ENCODE measurements at places on chromosomes 3 and 15. TPM values are rescaled to one million over a fixed set of nuclear protein-coding genes. Genes with fewer than 3 reads are reported as not detected.

The PSTPIP1 gene
- 155 TPM for total RNA-seq

The KNG1 gene
- not detected for total RNA-seq

The LIPC gene
- not detected for total RNA-seq

The ACKR4 gene
- total RNA-seq: not detected

The CCK gene
- not detected for total RNA-seq

The C3orf20 gene
- 0.12 TPM for total RNA-seq

The CCR5 gene
- total RNA-seq: 2.1 TPM

The MST1 gene
- total RNA-seq: 8.2 TPM

The CPB1 gene
- total RNA-seq: not detected

The EPHB3 gene
- total RNA-seq: not detected

DNA sequence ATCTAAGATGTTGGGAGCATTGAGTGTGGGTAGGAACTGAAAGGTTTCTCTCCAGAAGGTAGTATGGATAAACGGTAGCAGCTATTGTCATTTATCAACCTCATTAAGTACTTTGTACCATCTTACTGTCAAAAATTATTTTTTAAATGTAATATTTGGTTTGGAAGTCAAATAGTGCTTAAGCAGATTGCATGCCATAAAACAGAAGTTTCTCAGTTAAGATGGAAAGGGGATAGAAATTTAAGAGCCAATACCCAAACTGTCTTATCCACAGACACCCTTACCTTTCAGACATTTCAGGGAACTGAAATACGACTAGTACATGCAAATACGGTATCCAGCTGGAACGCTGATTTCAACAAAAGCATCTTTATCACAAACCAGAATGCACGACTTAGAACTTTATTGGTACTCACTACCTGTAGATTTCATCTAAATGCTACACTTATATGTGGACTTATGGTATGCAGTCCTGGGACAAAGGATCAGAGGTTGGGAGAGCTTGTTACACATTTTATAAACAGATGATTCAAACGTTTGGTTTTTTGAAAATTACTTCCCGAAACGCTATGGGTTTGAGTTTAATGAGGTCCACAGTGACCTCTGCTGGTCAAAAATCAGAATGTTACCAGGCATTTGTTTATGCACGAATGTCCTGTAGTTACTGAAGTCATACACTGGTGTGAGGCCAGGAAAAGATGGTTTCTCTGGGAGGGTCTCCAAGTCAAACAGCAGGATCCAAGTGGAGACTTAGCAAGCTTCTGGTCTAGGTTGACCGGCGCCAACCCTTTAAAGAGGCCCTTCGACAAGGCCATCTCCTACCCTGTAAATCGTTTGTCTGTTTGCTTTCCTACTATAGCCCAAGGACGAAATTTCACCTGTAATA is 45.7 kb upstream of the DUT start:
- no peaks in the 10 kb centered on the region for H3K36me3 ChIP-seq
- DNase-seq: peak; percentile 38
- H3K27me3 ChIP-seq: peaks cover 2% of the 10 kb centered on the region
- no peak overlapping the region for H3K27ac ChIP-seq
- H3K4me3 ChIP-seq: no peak overlapping the region
- H3K4me1 ChIP-seq: peaks cover 4% of the 10 kb centered on the region

GRCh38 chr15:47806008-47806407 is 88.7 kb downstream of the SEMA6D start:
- no peaks in the 10 kb centered on the region for H3K36me3 ChIP-seq
- H3K27ac ChIP-seq: no peak overlapping the region
- no peaks in the 10 kb centered on the region for H3K4me1 ChIP-seq

- H3K27me3 ChIP-seq: peaks cover 18% of the 10 kb centered on the region
- H3K4me3 ChIP-seq: no peak overlapping the region
- peak overlapping the region; percentile 59 for H3K27ac ChIP-seq
Observed at GRCh38 chr3:10366651-10367101, 45.8 kb upstream of the SEC13 start.

GRCh38 chr3:111548092-111548491 is 6.1 kb downstream of the CD96 start:
- H3K27me3 ChIP-seq: no peaks in the 10 kb centered on the region
- DNase-seq: peak; percentile 17
- peaks cover 24% of the 10 kb centered on the region for H3K36me3 ChIP-seq
- peaks cover 41% of the 10 kb centered on the region for H3K4me1 ChIP-seq
- H3K4me3 ChIP-seq: no peak overlapping the region
- H3K27ac ChIP-seq: no peak overlapping the region

- no peak overlapping the region for H3K27ac ChIP-seq
- H3K4me3 ChIP-seq: no peak overlapping the region
- peaks cover 3% of the 10 kb centered on the region for H3K36me3 ChIP-seq
- no peaks in the 10 kb centered on the region for H3K4me1 ChIP-seq
- DNase-seq: peak; percentile 50
Observed at GRCh38 chr3:52385157-52385556, 59.7 kb downstream of the SEMA3G start.

- DNase-seq: no peak
- H3K4me1 ChIP-seq: no peaks in the 10 kb centered on the region
- H3K4me3 ChIP-seq: no peak overlapping the region
- H3K36me3 ChIP-seq: peaks cover 35% of the 10 kb centered on the region
- no peaks in the 10 kb centered on the region for H3K27me3 ChIP-seq
Observed at GRCh38 chr15:64396789-64397188, 9.2 kb downstream of the TRIP4 start.

DNA sequence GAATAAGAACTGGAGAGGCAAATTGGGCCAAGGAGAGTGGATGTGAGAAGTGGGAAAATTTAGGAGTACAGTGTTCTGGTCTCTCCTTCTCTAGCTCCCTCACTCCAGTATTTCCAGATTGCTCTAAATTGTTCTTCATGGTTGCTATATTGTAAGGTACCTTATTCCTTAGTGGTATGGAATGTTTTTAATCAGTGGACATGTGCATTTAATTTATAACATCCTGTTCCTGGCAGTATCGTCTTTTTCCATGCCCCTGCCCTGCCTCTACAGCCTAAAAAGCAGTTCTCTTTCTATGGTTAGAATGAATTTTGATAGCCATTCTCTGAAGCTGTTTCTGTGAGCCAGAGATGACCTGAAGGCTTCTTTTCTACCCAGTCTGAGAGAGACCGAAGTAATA is 180.5 kb downstream of the TCF12 start:
- no peak for DNase-seq
- H3K36me3 ChIP-seq: peaks cover 15% of the 10 kb centered on the region
- no peak overlapping the region for H3K27ac ChIP-seq
- no peaks in the 10 kb centered on the region for H3K27me3 ChIP-seq

DNA sequence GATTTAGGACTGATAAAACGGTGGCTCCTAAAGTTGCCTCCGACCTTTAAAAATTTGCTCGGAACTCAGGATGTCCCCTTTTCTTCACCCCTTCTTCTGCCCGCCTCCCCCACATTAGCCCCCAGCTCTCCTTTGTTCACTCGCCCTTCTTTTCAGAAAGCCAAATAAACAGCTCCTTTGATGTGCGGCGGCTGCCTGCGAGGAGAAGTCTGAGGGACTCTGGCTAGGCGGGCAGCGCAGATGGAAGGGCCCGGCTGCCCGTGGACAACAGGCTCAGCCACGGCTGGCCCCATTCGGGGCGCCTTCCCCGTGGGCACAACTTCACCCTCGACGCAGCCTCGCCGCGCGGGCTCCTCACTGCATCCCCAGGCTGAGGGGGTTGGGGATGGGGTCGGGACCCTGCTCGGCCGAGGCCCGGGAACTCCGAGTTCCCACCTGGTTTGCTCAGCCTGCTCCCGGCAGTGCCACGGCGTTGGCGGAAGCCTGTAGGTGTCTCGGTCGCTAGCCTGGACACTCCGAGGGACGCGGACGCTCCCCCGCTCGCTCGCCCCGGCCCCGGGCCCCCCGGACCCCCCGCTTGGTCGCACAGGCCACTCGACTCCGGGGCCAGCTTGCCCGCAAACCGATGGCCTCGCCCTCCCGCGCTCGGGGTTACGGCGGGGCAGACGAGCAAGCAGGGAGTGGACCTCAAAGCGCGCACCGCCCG is 897 bp upstream of the TLE3 start:
- no peaks in the 10 kb centered on the region for H3K27me3 ChIP-seq
- H3K4me1 ChIP-seq: peaks cover 23% of the 10 kb centered on the region
- peaks cover 19% of the 10 kb centered on the region for H3K36me3 ChIP-seq
- DNase-seq: peak; percentile 47
- H3K27ac ChIP-seq: peak overlapping the region; percentile 92

- no peak overlapping the region for H3K27ac ChIP-seq
- H3K36me3 ChIP-seq: peaks cover 2% of the 10 kb centered on the region
- peaks cover 9% of the 10 kb centered on the region for H3K27me3 ChIP-seq
- peaks cover 7% of the 10 kb centered on the region for H3K4me1 ChIP-seq
Observed at GRCh38 chr3:31959951-31960792, 20.9 kb downstream of the OSBPL10 start.

GRCh38 chr3:191366675-191367074 is 36.3 kb upstream of the UTS2B start:
- no peaks in the 10 kb centered on the region for H3K36me3 ChIP-seq
- H3K27me3 ChIP-seq: no peaks in the 10 kb centered on the region
- no peak for DNase-seq
- H3K4me3 ChIP-seq: no peak overlapping the region
- no peaks in the 10 kb centered on the region for H3K4me1 ChIP-seq

- no peak overlapping the region for H3K27ac ChIP-seq
- H3K4me3 ChIP-seq: no peak overlapping the region
- H3K4me1 ChIP-seq: peaks cover 54% of the 10 kb centered on the region
- peaks cover 3% of the 10 kb centered on the region for H3K36me3 ChIP-seq
Observed at GRCh38 chr15:81284256-81285031, 39.5 kb downstream of the STARD5 start.

- no peak for DNase-seq
- no peaks in the 10 kb centered on the region for H3K36me3 ChIP-seq
- H3K27me3 ChIP-seq: no peaks in the 10 kb centered on the region
- no peak overlapping the region for H3K4me3 ChIP-seq
Observed at GRCh38 chr3:97102641-97103040, 288.2 kb downstream of the EPHA6 start.

GRCh38 chr3:177928172-177928873 is 607.9 kb upstream of the KCNMB2 start:
- no peaks in the 10 kb centered on the region for H3K36me3 ChIP-seq
- no peaks in the 10 kb centered on the region for H3K27me3 ChIP-seq
- DNase-seq: no peak
- H3K4me3 ChIP-seq: no peak overlapping the region
- no peak overlapping the region for H3K27ac ChIP-seq
- peaks cover 24% of the 10 kb centered on the region for H3K4me1 ChIP-seq

DNA sequence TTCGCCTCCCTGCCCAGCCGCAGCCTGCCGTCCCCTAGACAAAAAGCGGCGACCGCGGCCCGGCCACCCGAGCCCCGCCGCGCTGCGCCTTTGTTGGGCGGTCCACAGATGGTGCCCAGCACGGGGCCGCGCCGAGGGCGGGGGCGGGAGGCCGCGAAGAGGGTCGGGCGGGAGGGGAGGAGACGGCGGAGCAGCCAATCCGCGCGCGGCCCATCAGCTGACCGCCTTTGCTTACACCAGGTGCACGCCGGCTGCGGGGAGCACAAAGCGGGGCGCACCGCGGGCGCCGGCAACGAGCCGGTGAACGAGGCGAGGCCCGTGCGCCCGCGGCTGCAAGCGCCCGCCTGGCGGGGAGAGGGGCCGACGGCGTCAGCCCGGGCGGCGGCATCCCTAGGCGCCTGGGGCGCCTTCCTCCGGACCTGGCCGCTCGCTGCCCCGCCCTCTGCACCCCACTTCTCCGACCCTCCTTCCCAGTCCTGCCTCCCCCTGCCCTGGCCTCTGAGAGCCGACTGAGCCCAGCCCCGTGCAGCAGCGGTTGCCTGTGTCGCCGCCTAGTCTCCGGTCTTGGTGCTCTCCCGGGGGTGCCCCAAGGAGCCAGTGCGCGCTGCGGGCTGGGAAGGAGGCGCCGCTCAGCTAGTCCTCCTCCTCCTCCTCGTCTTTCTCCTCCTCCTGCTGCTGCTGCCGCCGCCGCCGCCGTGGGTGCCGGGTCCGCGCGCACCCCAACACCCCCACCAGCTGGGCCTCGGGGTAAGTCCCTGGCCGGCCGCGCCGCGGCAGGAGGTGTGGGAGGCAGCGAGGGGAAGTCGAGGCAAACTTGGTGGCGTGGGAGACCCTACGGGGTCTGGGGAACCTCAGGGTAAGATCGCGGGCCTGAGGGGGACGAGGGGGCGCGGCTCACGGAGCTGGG is at the start of gene LRRN1:
LRRN1 (plus strand) TSS at position 259 of the 907 bp plus-strand sequence. CDS start 45,211 bp downstream, outside the sequence.
- peak; percentile 63 for DNase-seq
- H3K4me1 ChIP-seq: peaks cover 9% of the 10 kb centered on the region
- peaks cover 42% of the 10 kb centered on the region for H3K27me3 ChIP-seq

GRCh38 chr3:123553536-123553935 is 31.3 kb downstream of the HACD2 start:
- no peaks in the 10 kb centered on the region for H3K27me3 ChIP-seq
- no peak overlapping the region for H3K27ac ChIP-seq

DNA sequence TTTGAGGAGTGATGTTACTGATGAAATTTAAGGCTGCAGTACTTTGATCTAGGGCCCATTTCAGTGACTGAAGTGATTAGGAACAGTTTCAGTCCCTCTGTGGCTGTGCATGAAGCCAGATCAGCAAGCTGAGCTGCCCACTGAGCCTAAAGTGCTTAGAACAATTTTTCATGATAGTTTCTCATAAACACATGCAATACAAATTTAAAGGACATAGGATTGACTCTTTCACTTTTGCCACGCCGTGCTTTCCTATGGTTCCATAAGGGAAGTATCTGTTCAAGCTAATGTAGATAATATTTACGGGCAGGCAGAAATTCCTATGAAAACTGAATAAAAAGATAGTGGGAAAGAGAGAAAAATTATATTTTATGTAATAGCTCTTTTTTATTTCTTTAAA is 10.6 kb downstream of the ANKUB1 start:
- peaks cover 5% of the 10 kb centered on the region for H3K27me3 ChIP-seq
- DNase-seq: no peak
- no peak overlapping the region for H3K4me3 ChIP-seq
- peaks cover 2% of the 10 kb centered on the region for H3K36me3 ChIP-seq

GRCh38 chr3:186653080-186653707 is 12.6 kb upstream of the HRG start:
- DNase-seq: no peak
- H3K27ac ChIP-seq: no peak overlapping the region
- no peaks in the 10 kb centered on the region for H3K4me1 ChIP-seq
- peaks cover 19% of the 10 kb centered on the region for H3K27me3 ChIP-seq
- H3K4me3 ChIP-seq: no peak overlapping the region

DNA sequence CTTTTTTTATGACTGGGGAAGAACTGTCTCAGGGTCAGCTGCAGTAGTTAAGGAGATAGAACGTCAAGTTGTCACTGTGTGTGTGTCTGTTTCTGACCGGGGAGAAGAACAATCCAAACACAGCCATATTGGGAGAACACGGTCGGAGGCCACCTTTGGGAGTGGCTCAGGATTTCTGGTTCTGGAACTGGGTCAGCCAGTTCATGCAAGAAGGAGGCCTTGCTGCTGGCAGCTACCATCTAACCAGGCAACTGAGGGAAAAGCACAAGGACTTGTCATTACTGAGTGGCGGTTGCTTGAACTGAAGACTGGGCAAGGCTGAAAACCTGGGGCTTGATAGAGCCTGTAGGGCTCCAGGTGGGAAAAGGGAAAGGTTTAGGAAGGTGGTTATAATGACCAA is 24.6 kb downstream of the GLDN start:
- no peak overlapping the region for H3K4me3 ChIP-seq
- no peaks in the 10 kb centered on the region for H3K36me3 ChIP-seq
- no peak for DNase-seq

Data from activated CD4-positive, alpha-beta memory T cell treated with anti-CD3 and anti-CD28 coated beads for 36 hours (primary cell).